ENCODE measurements at places on chromosomes 1 and 21.

DNA sequence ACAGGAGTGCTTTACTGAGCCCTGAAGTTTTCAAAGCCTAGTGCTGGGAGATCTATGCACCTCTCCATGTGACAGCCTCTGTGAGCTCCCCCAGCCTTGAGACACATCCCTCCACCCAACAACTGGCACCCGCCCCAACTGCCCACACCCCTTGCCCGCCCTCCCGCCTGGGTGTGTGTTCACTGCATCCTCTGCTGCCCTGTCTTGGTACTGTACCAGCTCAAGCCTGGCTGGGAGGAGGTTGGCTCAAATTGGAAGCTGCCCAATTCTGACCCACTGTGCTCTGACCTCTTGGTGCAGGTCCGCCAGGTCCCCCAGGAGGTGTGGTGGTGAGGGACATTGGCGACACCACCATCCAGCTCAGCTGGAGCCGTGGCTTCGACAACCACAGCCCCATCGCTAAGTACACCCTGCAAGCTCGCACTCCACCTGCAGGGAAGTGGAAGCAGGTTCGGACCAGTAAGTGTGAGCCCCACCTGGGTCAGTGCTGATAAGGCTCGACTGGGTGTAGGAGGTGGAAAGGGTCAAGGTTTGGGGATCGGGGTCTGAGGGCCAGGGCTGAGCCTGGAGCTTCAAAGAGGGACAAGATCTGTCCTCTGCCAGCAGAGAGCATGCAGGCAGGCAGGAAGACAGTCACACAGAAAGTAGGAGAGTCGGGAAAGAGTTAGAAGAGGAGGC lies 18.0 kb downstream of the TMEM81 start:
- no peak for DNase-seq

GRCh38 chr1:100428160-100428559 lies 75.9 kb downstream of the CDC14A start:
- no peak for DNase-seq

- DNase-seq, result no peak
These were observed 290.9 kb downstream of the HLX start for GRCh38 chr1:221170171-221170570.

DNA sequence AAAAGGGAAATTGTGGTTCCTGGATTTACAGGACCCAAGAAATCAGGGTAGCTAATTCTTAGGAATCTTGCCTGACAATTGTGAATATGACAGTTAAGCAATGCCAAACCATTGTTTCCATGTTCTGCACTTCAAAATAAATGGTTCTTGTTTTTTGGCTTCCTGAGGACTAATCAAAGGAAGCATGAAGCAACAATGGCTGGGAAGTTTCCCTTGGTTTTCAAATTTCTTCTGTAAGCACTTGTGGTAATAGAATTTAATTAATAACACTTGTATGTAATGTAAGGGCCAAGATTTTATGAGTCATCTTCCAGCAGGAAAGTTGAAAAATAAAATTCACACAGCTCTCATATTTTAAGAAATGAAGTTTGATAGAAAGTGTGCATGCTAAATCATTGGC lies 31.7 kb downstream of the JAM2 start:
- no peak for DNase-seq

DNA sequence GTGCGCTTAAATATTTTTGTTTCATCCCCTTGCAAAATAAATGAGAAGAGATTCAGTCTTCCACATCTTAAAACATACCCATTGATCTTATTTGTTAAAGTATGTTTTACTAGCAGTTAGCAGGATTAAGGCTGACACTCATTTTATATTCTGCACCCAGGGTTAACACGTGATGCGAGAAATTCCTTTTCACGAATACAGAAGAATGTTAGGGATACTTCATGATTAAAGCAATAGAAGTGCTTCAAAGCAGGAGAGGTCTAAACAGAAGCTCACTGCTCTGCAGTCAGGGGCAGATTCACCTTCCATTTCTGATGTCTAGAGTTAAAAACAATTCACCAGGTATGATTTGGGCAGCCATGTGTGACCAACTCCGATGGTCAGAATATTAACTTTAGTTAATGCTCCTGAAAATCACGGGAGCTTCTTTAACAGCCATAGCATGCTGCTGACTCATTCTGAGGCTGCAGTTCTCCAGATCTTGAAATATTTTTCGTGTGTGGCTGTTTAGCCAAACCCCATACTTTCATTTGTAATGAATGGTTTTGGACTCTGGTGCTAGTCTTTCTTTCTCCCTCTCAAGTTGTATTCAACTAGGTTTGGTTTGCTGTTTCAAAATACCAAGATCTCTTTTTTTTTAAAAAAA lies 19.7 kb downstream of the BCAR3 start:
- DNase-seq, result no peak

DNA sequence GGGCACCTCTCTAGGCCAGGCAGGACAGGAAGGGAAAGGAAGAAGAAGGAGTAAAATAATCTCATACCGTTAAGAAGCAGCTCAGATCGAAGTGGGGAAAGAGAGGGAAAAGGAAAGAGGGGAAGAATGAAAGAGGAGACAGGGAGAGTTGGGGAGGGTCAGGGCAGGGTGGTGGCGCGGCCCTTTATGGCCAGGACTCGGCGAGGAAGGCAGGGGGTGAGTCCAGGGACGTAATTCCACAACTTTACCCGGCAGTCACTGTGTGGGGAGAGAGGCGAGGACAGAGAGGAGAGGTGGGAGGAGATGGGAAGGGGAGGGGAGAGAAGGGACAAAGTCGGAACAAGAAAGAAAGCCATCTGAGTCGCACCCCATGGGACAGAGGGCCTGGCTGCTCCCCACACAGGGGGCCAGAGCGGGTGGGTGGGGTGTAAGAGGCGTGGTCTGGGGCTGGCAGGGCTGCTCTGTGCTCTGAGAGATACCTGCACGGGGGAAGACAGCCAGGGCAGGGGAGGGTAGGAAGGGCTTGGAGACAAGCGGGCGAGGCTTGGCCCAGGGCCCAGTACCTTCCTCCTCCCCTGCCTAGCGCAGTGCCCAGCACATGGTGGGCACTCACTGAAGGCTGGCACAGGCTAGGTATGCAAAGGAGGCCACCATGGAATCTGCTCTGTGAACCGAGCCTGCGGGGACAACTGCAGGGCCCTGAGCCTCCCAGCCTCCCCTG lies 49.4 kb downstream of the KIF21B start:
- no peak for DNase-seq

All from effector memory CD4-positive, alpha-beta T cell (primary cell).